CD4-positive, alpha-beta memory T cell (primary cell): ENCODE measurements at places on chromosomes 6 and 20.

DNA sequence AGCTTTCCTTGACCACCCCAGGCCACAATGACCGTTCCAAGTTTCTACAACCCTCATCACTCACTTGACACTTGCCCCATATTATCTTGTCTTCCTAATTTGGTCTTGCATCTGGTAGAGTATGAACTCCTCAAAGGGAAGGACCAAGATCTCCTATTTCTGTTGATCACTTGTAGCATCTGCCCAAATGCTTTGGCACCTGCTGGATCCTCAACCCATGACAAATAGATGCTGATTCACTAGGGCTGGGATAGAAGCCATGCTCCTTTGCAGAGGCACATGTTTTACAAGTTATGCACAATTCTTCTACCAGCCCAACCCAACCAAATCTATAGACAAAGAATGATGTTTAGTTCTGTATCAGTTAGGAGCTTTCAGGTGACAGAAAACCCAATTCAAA is 110.7 kb downstream of the UNC5CL start:
- no peak for DNase-seq

DNA sequence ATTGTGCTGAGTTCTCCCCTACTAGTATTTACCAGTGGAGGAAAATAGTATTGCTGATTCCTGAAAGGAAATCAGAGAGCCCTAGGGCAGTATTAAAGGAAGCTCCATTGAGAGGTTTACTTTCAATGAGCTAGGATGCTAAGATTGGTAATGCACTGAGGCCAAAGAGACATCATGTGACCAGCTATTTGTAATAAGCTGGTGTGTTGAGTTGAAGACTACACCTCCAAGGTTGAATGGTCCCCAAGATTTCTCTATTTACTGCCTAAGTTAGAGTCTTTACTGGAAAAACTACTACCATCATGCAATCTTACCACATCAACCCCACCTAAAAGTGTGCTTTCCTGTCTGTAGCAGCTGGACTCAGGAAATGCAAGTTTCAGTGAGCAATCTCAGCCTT is 151.5 kb upstream of the GJE1 start:
- DNase-seq = no peak

DNA sequence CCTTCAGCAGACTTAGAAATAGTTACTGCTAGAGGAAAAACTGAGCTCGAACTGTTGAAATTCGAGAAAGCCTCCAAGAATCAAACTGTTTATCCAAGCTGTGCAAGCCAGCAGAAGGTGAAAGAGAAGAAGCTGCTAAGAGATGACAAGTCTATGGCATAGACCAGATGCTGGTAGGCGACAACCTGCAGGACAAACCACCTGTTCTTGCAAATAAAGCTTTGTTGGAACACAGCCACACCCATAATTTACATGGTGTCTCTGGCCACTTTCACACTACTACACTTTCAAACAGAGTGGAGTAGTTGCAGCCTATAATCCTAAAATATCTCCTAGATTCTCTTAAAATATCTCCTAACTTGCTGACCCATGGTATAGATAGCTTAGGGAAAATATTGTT is 33.3 kb downstream of the TNFRSF21 start:
- no peak for DNase-seq

DNA sequence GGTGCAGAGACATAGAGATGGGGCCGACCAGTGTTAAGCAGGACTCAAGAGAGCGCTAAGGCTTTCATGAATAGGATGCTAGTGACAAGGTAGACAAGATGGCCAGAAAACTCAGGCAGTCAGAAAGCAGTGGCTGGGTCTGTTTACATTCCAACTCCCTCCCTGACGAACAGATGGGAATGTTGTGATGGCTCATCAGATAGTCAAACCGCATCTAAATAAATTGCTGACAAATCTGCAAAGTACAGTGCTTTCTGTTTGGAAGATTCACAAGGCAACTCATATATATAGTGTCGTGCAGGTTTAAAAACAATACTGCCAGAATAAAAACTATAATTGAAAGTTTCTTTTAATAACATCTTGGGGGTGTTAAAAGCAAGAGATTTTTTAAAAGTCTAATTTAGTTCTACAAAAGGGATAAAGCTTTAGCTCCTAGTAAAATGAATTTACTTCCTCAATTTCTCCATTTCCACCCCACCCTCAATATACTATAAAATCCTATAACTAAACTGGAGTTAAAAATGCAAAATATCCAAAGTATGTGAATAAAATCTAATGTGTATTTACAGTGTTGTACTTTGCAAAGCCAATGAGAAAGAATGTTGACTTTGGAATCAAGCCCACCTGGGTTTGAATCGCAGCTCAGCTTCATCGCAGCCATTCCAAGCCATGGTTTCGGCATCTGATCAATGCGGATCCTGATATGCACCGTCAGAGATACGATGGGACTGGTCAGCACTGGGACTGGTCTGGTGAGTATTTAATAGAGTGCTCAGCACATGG is 247.3 kb upstream of the PDE10A start:
- no peak for DNase-seq

DNA sequence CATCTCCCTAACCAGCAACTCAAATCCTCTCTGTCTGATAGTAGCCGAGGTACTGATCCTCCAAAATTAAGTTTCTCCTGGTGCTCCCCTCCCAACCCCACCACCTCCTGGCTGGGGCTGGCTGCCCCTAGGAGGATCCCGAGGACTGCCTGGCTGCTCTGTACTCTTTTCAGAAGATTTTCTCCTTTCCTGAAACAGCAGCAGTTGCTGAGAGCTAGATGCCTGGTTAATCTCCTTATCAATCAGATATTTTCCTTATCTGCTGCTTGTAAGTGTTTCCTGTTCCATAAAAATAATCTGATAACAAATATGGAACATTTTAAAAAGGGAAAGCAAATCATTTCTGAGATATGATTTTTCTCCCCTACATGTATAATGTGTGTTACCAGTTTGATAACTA is 52.8 kb downstream of the ZMYND8 start:
- DNase-seq = no peak
